Hematopoietic multipotent progenitor cell treated with erythropoietin and hydrocortisone succinate and interleukin-3 and kit ligand, for 4 days (in vitro differentiated cells): ENCODE measurements at places on chromosomes 5 and 9.

DNA sequence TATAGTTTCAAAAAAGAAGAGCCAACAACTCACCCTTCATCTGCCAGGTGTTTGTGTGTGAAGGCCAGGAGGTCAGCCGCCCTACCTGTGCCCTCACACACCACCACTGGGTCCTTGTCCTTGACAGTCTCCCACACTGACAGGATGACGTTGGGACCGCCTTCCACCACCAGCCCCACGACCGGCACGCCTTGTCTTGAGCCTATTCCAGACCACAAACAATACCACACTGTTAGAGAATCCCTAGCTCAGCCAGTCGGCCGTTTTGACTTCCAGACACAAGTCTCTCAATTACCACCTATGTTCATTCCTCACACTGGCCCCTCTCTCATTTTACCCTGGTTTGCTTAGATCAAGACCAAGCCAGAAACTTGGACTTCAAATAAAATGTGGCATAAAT is 66.1 kb downstream of the TRPM6 start:
- no peak for DNase-seq

DNA sequence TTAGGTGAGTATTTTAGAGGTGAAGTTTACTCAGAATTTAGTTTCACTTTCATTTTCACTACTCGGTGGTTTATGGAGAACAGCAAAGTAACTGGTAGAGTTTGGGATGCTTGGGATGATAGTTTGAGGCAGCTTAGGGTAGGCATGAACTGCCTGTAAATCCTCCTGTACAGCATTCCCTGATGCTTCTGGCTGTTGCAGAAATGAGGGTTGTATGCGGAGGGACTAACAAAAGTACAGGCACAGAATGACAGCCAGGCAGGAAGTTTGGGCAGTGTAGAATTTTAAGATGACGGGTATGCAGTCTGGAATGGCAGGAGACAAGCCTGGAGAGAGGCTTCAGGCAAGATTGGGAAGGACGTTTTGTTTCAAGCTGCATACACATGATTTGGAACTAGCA is 48.0 kb upstream of the FAM120AOS start:
- no peak for DNase-seq

- DNase-seq = peak; percentile 9
Measured at GRCh38 chr9:17191082-17191481, 56.2 kb downstream of the CNTLN start.

GRCh38 chr5:16616536-16617273 is at the start of gene RETREG1:
Gene RETREG1 (minus strand): TSS chr5:16616997. CDS start chr5:16616971, 26 bp downstream.
- peak; percentile 64 for DNase-seq

DNA sequence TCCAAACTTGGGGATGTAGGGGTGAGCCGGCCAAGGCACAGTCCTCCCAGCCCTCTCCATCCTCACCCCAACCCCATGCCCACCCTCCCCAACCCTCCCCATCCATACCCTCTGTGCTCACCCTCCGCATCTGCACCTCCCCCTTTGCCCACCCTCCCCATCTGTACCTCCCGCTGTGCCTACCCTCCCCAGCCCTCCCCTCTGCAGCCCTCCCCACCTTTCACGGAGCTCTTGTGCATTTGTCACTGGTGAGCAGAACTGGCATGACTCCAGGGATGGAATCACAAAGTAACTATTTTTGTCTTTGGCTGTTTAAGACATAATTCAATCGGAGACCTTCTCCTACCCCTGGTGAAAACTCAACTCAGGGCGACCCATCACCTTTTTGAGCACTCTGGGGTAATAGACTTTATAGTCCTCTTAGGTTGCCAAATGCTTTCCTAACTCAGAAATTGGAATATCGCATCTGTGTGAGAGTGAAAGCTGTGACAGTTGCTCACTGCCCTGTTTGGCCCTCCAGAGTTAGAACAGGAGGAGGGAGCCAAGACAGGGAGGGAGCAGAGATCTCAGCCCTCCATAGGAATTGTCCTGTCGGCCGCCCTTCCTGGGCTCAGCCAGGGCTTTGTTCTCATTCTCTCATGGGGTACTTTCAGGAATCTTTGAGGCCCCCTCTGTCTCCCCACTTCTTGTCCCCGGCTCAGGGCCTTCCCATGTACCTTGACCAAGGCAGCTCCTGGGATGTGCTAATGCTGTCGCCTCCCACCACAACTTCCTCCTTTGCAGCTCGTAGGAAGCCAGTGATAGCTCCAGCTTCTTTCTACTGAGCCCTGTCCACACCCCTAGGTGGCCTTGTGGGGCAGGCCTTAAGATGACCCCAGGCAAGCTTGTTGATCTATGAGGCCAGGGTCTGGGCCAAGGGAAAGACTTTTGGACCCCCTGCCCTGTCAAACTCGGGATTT is 36.2 kb downstream of the OTULIN start:
- DNase-seq = peak; percentile 75

- DNase-seq = no peak
Measured at GRCh38 chr5:163727028-163727427, 221.6 kb downstream of the MAT2B start.

DNA sequence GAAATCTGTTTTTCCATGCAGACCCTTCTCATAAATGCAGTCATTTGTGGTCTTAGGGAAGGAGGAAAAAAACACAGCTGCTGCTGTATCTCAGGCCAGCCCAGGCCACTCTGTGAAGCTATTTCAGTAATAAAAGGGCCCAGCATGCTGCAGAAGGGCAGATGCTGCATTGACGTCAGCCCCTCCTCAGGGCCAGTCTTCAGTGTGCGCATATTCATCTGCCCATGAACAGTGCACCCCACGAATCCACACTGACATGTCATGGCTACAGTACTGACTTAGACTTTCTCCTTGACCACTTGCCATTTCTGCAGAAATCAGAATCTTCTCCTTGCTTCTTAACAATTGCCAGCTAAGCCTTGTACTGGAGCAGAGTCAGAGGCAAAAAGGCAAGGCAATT is 304.7 kb downstream of the GABRG2 start:
- DNase-seq = no peak

DNA sequence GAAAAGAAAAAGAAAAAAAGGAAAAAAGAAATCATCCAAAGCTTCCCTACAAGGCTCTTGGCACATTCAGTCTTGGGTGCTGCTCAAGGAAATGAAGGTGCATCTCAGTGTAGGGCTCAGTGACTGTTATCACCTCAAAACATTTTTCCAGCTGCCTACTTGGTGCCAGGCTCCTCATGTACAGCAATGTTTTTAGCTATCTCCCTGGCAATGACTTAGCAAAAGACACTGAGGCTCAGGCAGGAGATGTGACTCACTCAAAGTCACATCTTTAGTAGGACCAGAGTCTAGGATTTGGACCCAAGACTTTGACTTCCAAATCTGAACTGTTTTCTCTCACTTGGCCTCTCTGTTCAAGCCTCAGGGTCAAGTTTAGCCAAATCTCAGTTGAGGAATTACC is 264.2 kb downstream of the CRB2 start:
- DNase-seq = peak; percentile 57
